ENCODE measurements at places on chromosomes 16 and 17.

DNA sequence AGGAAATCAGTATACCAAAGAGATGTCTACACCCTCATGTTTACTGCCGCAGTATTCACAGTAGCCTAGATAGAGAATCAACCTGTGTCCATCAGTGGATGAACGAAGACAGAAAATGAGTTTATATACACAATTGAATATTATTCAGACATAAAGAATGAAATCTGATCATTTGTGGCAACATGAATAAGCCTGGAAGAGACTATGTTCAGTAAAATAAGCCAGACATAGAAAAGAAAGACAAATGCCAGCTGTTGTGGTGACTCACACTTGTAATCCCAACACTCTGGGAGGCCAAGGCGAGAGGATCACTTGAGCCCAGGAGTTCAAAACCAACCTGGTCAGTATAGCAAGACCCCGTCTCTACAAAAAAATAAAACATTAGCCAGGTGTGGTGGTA, 16.1 kb downstream of the NUDT16L1 start:
- DNase-seq = no peak

GRCh38 chr16:1812732-1813163, 13.9 kb downstream of the HAGH start:
- DNase-seq = peak; percentile 14

DNA sequence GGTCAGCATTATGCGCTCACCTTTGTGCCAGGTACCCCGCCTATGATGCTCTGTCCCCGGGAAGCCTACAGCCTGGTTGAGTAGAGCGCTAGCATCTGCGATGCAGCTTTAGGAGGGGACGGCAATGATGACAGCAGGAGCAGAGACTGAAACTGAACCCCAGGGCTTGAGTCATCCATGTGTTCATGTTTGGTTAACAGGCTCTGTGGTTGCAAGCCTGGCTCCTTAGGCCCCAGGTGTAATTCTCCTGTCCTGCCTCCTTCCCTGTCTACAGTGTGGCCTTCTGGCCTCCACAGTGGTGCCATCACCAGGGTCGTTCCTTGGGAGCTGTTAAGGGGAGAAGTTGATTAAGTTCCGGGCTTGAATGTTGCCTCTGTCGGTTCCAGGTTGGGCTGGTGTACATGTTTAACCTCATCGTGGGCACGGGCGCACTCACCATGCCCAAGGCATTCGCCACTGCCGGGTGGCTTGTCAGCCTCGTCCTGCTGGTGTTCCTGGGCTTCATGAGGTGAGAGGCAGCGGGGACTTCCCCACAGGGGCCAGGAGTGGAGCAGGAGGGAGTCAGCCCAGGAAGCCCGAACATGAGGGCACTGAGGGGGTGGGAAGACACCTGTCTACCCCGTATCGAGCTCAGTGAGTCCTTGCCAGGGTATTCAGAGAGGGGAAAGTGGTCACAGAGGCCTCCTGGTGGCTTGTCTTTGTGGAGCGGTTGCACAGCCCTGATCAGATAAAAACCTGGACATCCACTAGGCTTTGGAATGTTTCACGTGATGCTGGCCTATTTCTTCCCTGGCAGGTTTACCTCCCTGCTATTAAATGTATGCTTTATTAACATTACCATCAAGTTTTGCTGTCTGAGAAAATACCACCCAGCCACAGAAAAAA, 9.2 kb upstream of the NAT9 start:
- no peak for DNase-seq

GRCh38 chr17:77696721-77697460, 261.6 kb upstream of the TNRC6C start:
- no peak for DNase-seq

GRCh38 chr16:30902029-30902972, 5.9 kb downstream of the CTF1 start:
- DNase-seq = no peak

DNA sequence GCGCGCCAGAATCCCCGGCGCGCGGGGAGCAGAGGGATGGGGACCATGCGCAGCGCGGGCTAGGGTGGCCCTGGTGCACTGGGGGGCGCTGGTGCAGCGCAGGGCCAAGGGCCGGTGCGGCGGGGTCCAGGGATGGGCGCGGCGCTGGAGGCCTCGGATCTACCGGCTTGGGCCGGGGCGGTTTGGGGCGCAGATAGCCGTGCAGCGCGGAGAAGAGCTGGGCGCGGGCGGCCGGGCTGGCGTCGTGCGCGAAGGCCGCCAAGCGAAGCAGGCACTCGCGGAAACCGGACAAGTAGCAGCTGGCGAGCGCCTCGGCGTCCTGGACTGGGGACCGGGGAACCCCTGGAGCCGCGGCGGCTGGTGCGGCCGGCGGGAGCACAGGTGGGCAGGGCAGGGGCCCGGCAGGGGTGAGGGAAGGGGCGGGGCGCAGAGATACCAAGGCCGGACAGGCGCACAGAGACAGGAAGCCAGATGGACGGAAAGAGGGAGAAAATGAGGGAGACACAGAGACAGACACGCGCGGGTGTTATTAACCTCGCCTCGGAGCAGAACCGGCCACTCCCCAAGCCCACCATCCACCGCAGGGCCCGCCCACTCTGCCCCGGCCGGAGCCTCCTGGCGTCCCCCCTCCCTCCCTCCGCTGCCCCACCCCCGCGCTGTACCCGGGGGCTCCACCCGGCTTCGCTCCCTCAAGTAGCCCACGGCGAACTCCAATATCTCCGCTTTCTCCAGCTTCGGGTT, 2.1 kb downstream of the HES7 start:
- no peak for DNase-seq

- DNase-seq = no peak
Measured at GRCh38 chr16:78552106-78552675, 452.7 kb downstream of the WWOX start.

GRCh38 chr17:82402865-82403264, 15.3 kb upstream of the HEXD start:
- DNase-seq = no peak

DNA sequence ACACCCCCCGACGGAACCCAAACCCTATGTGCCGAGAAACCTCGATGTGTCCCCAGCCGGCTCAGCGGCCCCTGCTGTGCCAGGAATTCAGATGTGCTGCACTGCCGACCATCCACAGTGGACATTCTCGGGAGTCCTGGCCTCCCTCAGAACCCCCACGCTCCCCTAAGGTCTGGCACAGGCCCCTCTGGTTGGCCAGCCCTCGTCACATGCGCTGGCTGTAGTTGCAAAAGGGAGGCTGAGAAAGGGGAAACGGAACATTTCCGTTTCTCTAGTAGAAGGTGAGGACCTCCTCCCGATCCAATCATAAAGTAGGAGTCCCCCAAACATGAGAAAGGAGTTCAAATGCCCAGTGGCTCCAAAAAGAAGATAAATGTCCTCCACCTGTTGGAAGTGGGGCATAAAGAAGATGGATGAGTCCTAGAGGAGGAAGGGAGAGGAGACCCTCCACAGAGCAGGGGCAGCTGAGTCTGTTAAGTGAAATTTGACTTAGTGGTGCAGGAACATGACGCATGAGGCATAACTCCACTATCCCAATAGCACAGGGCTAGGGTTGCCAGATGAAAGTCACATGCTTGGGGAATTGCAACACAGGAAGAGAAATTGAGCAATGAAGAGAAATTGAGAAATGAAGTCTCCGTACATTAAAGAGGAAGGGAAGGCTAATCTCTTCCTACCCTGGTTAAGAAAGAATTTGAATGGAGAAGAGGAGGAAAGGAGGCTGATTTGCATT, 49.3 kb upstream of the WSB1 start:
- DNase-seq = peak; percentile 92

- DNase-seq = no peak
Measured at GRCh38 chr17:39014795-39015545, 47.8 kb upstream of the FBXO47 start.

GRCh38 chr16:88737298-88738150, 31.2 kb downstream of the CTU2 start:
- DNase-seq = no peak

GRCh38 chr17:66952681-66953629, 11.6 kb upstream of the CACNG4 start:
- DNase-seq = no peak

- DNase-seq = no peak
Measured at GRCh38 chr16:6335072-6335471, 997.6 kb upstream of the RBFOX1 start.

DNA sequence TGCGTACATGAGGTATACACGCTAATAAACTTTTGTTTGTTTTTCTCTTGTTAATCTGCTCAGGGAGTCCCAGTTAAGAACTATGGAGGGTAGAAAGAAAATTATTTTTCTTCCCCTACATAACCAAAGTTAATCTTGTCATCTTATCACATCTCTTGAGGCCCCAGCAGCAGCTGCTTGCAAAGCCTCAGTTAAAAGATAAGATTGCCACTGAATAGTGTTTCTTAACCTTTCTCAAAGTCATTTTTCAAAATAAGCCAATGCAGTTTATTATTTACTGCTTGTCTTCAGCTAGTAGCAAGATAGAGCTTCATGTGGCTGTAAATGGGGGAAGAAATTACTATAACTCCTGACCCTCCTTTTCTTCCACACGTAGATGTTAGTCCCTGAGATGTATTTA, 21.5 kb upstream of the APOH start:
- DNase-seq = no peak

- DNase-seq = no peak
Measured at GRCh38 chr17:59010026-59010425, 96.7 kb downstream of the TRIM37 start.

- no peak for DNase-seq
Measured at GRCh38 chr16:89442990-89443726, 47.2 kb downstream of the ANKRD11 start.

DNA sequence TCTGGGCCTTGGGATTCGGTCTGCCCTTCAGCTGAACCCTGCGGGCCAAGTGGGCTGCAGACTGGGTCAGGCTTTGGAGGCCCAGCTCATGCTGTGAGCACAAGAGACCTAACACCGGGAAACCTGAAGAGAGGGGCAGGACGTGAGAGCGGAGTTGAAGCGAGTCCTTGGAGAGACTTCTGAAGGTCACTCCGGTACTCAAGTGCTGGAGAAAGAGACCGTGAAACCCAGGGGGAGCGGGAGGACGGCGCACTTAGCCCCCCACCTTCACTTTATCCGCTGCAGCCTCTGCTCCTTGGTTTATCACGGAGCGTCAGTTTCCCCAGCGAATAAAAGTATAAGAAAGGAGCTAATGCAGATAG, 361 bp downstream of the UQCRC2 start:
- no peak for DNase-seq

GRCh38 chr16:54712866-54713265, 217.8 kb upstream of the IRX5 start:
- DNase-seq = no peak

GRCh38 chr16:86914876-86915717, 336.7 kb downstream of the FOXL1 start:
- DNase-seq = no peak

- DNase-seq = no peak
Measured at GRCh38 chr16:30755955-30756780, 5.7 kb downstream of the CFAP119 start.

DNA sequence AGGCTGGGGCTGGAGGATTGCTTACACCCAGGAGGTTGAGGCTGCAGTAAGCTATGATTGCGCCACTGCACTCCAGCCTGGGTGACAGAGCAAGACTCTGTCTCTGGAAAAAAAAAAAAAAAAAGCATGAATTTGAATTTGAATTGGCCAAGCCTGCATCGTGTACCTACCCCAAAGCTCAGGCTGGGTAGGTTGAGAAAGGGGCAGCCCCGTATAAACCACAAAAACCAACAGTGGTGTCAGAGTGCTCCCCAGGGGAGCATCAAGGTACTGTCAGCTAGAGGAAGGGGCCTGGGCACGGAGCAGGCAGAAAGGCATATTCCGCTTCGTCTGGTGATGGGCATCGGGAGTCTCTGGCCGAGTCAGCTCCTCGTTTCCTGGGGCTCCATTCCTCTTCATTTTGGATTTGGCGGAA, 40.9 kb downstream of the RAP1GAP2 start:
- no peak for DNase-seq

GRCh38 chr17:75345514-75346167, 56.4 kb upstream of the SLC25A19 start:
- DNase-seq = no peak

DNA sequence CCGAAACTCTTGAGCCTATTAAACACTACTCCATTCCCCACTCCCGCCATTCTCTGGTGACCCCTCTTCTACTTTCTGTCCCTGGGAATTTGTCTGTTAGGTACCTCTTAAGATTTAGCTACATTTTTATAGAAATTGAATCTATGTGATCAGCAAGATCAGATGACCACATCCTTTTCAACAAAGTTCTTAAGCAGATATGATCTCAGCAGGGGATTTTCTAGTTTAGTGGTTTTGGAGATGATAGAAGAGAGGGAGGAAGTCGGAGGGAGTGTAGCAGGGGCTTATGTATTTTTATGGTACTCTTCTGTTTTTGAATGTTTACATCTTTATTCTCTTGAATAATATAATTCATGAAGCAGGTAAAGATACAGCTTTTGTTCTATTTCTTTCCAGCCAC, 40.8 kb downstream of the RPA1 start:
- no peak for DNase-seq

GRCh38 chr17:47763913-47764582, 31.0 kb downstream of the TBX21 start:
- no peak for DNase-seq

DNA sequence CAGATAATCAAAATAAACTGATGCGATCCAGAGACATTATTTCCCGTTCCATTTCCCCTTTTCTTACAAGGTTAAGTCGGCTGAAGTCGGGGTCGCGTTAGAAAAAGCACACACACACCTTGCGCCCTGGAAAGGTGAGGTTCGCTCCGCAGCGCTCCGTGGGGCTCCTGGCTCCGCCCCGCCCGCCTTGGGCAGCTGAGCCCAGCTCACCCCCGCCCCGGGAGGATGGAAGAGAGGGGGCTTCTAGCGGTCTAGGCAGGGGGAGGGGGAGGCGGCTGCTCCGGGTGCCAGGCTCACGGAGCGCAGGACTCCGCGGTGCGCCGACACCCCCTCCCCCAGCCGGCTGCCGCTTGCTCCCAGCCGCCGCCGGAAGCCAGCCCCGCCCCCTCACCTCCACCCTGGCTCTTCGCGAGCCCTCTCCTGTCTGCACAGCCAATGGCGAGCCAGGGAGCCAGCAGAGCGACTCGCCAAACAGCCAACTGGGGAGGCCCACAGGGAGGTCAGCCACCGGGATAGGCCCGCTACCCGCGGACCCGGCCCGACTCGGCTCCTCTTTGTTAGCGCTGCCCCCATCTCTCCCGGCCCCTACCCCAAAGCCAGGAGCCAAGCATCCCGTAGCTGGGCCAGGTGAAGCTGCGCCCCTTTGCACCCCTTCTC, 30.4 kb downstream of the FAM222B start:
- peak; percentile 71 for DNase-seq

DNA sequence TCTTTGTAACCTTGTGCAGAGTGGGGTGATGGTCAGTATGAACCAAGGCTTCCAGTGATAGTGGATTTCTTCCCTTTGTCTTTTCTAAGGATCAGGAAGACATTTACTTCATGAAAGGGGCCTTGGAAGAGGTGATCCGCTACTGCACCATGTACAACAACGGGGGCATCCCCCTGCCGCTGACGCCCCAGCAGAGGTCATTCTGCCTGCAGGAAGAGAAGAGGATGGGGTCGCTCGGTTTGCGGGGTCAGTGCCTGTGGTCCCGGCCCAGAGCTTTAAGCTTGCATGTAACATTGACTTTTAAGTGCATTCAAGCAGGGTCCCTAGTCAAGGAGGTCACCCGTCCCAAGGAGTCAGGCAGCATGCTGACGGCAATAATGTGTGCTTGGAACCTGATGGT, 56.0 kb downstream of the MEAK7 start:
- no peak for DNase-seq

- DNase-seq = peak; percentile 97
Measured at GRCh38 chr16:57892041-57892440, 78.9 kb downstream of the CNGB1 start.

Data from AG09309 (cell line).